Activated CD4-positive, alpha-beta T cell treated with anti-CD3 and anti-CD28 coated beads, Interleukin-2, amount 10 ng/mL, durations not matched to agents 7 days and 5 days (primary cell): ENCODE measurements at places on chromosomes 6 and 20.

DNA sequence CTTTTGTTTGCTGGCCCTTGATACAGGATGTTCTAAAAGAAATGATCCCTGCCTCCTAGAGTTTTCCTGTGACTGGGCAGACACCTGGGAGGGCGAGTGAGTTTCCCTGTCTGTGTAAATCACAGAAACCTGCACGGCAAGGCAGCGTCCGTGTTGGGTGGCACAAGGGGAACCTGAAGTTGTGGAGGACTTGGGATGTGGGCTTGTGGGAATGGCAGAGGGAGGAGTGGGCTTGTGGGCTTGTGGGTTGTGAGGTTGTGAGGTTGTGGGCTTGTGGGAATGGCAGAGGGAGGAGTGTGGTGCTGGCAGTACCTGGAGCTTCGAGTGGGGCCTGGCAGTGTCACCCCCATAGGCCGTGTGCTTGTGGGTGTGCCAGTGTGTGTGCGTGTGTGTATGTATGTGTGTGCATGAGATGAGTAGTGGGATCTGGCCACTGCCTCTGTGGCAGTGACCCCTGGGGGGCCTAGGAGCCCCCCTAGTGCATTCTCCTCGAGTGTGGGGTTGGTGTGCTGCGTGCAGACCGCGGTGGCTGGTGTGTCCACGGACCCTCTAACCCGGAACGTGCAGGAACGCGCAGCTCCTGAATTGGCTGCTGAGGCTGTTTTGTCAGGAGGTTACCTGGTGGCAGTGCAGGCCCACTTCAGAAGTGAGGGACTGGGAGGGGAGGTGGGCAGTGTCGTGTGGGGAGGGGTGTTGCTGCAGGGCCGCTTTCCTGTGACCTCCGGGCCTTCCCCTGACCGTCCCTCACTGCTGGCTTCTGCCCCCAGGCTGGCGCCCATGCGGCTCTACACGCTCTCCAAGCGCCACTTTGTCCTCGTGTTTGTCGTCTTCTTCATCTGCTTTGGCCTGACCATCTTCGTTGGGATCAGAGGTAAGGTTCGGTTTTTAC is 13.0 kb downstream of the TMEM181 start:
- H3K4me3 ChIP-seq: no peak overlapping the region
- no peak for DNase-seq
- no peaks in the 10 kb centered on the region for H3K27me3 ChIP-seq

DNA sequence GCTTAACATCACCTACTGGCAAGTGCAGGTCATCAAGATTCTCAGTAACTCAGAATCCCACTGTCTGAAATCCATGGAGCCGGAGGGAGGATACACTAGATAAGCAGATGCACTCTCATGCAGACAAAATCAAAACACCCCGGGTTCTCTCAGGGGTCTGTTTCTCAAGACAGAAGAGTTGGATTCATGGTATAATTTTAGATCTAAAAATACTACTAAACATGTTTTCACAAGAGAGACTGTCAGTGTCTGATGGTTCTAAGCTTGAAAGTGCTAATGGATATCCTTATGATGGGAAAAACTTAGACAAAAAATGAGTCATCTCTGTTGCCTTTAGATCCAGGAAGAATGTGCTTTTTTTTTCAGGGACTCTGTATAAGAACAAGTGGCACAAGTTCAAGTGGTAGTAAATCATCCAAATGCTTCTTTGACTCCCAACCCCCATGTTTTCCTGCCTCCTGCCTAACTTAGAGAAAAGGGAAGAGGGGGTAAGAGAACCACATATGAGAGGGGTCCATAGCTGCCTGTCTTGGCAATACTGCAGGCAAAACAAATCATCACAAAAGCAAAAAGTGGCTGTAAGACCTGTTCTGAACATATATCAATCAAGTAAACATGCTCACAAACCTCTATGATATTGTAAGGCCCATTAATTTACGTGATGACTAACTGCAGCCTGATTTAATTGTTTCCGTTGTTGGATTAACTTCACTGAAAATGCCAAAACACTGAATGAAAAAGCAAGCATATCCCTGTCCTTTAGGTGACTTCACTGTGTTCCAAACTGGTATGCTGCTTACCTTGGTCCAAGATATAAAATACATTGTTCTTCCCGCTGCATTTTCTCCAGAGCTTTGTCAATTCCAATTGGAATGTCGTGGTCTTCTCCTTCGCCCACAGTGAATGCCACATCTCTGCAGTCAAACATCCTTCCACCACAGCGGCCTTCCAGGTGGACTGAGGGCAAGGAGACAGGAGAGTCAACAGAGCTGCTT is 84.0 kb upstream of the TULP1 start:
- no peak for DNase-seq
- no peak overlapping the region for H3K4me3 ChIP-seq
- peak overlapping the region; percentile 37 for H3K27ac ChIP-seq
- H3K4me1 ChIP-seq: peaks cover 82% of the 10 kb centered on the region
- H3K36me3 ChIP-seq: peaks cover 61% of the 10 kb centered on the region
- H3K27me3 ChIP-seq: no peaks in the 10 kb centered on the region

DNA sequence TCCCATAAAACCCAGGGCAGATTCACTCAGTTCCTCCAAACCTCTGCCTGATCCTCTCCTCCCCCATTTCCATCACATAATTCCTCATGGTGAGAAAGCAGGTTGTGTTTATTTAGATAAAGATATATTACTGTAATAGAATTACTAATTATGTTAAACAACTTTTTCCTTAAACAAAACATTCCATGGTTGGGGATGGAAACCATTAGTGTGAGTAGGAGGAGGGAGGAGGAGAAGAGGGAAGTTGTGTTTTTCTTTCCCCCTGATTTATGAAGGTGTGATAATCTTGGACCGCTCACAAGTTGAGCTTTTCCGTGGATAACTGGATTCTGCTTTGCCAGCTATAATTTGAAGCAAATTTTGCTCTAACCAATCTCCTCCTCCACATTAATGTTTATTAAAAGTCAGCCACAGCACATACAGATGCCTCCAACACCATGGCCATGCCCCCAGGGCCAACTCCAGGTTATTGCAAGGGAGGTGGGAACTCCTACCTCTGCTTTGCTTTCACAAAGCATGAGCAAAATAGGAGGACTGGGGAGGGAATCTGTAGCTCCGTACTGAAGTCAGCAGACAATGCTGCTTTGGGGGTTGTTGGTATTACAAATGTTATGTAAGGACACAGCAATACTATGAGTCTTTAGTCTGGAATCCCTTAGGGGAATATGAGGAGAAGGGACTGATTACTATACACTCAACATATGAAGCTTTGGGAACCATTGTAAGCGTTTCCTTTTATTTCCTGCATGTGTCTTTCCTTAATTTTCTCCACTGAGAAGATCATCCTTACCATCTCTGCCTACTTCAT is 542.0 kb downstream of the DHX35 start:
- DNase-seq: no peak
- H3K4me1 ChIP-seq: no peaks in the 10 kb centered on the region
- H3K27ac ChIP-seq: no peak overlapping the region
- no peaks in the 10 kb centered on the region for H3K27me3 ChIP-seq

- peak overlapping the region; percentile 67 for H3K4me3 ChIP-seq
- no peak overlapping the region for H3K27ac ChIP-seq
- DNase-seq: peak; percentile 34
- H3K36me3 ChIP-seq: peaks cover 4% of the 10 kb centered on the region
- peaks cover 77% of the 10 kb centered on the region for H3K27me3 ChIP-seq
Measured at GRCh38 chr20:32018269-32019155, 8.3 kb downstream of the CCM2L start.
